Stimulated activated effector memory CD8-positive, alpha-beta T cell treated with anti-CD3 and anti-CD28 coated beads, Interleukin-12 subunit alpha, Interleukin-12 subunit beta, amount 100 ng/mL, for 72 hours (primary cell): ENCODE measurements at places on chromosomes 12 and 14.

DNA sequence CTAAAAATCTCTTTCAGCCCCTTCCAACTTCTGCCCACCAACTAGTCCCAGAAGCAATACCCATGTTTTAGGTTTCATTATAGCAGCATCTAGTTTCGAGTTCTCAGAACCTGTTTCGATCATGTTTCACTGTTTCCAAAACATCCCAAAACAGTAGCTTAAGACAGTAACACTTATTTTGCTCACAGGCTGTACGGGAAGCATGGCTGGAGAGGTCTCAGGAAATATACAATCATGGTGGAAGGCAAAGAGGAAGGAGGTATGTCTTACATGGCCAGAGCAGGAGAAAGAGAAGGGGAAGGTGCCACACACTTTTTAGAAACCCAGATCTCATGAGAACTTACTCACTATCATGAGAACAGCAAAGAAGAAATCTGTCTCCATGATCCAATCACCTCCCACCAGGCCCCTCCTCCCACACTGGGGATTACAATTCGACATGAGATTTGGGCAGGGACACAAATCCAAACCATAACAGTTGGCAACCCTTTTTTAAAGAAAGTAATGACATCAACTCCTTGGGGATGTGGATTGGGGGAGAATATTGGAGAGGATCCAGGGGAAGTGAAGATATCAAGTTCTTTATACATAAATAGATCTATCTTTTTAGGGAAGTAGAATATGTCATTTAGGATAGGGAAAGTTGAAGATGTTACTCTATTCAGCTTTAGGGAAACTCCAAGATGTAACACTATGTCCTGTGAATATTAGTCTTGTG, 269.9 kb upstream of the PLEKHG7 start:
- DNase-seq: no peak

- no peak for DNase-seq
Observed at GRCh38 chr12:47991106-47992061, 12.9 kb downstream of the COL2A1 start.

- no peak for DNase-seq
Observed at GRCh38 chr14:55427439-55427838, 13.0 kb downstream of the TBPL2 start.

DNA sequence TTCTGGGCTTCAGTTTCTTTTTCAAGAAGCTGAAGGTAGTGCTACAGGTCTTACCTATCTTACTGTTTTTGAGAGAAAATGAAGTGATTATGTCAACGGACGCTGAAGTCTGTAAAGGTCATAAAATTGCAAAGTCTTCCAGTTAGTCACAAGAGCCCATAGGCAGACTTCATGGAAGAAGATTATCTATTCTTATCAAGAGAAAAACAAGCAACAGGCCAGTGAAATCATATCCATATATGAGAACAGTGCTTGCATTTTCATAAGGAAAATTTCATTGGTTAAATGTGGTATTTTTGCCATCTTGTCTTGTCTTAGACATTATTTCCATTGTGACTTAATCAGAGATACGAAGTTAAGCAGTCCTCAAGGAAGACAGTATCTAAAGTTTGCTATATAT, 412.7 kb upstream of the SEL1L start:
- DNase-seq: no peak

DNA sequence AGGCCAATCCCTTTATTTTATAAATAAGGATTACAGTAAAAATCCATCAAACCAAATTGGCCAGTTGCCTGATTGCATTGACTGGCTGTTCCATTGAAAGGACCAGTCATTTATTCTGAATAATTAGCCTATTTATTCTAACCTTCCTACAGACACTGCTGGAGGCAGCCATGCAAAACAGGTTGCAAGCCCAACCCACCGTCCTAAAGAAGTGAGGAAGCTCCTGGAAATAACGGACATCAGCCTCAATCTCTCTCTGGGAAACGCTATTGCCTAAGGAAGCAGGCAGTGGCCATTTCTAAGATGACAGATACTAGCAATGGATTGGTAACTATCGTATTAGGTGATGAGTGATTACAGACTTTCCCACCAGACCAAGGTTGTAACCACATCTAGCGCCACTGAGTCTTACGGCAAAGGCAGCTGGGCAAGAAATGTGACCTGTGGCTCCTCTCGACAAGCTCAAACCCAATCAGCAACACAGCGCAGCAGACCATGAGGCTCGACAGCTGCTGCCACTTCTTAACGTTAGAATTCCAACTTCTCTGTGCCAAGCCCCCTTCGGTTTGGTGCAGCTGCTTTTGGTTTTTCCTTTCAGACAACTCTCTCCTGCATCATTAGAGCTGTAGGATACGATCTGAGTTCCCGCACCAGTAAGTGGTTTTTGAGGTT, 134.2 kb downstream of the KCNK10 start:
- DNase-seq: no peak

DNA sequence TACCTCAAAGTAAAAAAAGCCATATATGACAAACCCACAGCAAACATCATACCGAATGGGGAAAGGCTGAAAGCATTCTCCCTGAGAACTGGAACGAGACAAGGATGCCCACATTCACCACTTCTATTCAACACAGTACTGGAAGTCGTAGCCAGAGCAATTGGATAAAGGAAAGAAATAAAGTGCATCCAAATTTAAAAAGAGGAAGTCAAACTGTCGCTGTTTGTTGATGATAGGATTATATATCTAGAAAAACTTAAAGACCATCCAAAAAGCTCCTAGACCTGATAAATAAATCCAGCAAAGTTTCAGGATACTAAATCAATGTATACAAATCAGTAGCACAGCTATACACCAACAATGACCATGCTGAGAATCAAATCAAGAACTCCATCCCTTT, 5.2 kb downstream of the NDUFA12 start:
- no peak for DNase-seq

- DNase-seq: no peak
Observed at GRCh38 chr12:121543786-121544185, 37.0 kb downstream of the KDM2B start.

- no peak for DNase-seq
Observed at GRCh38 chr14:94498215-94498614, 11.1 kb downstream of the SERPINA12 start.

- DNase-seq: no peak
Observed at GRCh38 chr14:60506010-60506409, 2.9 kb upstream of the SIX6 start.

GRCh38 chr14:49953196-49953595, 60.3 kb downstream of the ARF6 start:
- DNase-seq: no peak

DNA sequence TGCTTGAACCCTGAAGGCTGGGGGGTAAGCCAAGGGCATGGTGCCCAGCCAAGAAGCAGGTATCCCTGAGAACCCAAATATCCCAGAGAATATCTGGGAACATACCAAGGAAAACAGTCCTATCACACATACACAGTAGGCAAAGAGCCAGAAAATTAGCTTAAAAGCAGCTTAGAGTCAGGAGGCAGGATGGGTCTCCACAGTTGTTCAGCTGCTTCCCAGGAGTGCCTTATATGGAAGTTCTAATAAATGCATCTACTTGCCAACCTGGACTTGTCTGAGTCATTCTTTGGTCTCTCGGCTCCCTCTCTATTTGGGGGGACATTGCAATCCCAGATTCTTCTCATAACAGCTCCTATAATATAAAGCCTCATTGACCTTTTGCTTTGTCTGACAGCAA, 9.0 kb upstream of the GPR135 start:
- DNase-seq: no peak

DNA sequence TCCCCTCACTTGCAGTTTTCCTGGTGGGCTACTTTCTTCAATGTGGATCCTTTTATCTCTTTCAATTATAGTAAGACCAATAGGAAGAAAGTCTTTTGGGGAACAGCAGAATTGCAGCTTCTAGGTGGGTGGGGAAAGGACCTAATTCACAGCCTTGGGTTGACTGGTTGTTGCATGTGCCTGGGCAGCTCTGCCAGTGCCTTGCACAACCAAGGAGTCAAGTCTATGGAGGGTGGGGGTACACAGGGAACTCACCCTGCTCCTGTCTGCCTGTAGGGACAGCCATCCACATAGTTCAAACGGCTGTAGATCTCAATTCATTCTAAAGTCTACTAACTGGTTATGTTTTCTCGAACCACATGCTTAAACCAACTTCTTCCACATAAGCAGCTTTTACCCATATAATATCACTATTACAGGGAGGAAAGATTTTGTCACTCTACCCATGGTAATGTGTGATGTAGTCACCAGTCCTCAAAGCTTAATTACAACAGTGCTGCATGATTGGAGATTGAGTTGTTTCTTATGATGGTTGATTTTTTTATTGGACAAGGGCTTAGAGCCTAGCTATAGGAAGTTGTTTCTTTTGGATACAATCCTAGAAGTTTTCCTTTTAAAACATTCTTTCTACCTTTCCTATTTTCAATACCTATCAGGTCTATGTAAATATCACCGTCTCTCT, 117.7 kb upstream of the FRMD6 start:
- no peak for DNase-seq

GRCh38 chr12:1328391-1328790, 266.0 kb downstream of the FBXL14 start:
- no peak for DNase-seq

GRCh38 chr12:66633676-66634075, 45.2 kb downstream of the GRIP1 start:
- no peak for DNase-seq

- no peak for DNase-seq
Observed at GRCh38 chr14:54774824-54775223, 127.8 kb downstream of the GCH1 start.

DNA sequence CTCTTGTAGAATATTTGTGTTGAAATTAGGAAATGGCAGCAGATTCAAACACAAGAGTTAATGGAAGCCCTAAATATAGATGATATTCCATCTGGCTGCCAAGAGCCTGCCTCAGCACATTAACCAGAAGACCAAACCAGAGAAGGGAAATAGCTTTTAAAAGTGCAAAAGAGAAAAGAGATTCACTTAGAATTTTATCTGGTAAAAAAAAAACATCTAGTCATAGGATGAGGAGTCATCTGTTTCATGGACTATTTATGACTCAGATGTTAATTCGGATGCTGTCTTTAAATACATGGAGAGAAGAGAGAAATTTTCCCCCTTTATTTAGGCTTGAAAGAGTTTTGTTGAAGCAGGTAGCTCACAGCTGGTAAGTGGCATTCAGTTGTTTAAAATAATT, 201.6 kb upstream of the NUDT4 start:
- no peak for DNase-seq

DNA sequence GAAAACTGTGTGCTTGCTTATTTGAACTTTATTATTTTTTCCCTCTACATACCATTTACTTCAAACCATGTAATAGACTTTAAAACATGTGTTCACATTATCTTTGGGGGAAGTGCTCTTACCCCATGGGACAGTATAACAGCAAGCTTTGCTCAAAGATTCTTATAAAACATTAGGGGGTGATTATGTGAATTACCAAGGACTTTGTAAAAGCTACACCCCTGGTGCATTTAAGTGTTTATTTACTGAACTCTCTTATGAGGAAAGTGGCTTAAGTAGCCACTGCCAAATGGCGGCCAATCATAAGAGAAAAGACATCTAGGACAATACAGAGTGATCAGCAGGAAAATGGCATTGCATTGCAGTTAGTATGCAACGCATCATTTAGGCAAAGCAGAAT, 70.3 kb downstream of the CAPZA3 start:
- DNase-seq: no peak

GRCh38 chr14:103033681-103034096, 23.7 kb downstream of the CDC42BPB start:
- no peak for DNase-seq

DNA sequence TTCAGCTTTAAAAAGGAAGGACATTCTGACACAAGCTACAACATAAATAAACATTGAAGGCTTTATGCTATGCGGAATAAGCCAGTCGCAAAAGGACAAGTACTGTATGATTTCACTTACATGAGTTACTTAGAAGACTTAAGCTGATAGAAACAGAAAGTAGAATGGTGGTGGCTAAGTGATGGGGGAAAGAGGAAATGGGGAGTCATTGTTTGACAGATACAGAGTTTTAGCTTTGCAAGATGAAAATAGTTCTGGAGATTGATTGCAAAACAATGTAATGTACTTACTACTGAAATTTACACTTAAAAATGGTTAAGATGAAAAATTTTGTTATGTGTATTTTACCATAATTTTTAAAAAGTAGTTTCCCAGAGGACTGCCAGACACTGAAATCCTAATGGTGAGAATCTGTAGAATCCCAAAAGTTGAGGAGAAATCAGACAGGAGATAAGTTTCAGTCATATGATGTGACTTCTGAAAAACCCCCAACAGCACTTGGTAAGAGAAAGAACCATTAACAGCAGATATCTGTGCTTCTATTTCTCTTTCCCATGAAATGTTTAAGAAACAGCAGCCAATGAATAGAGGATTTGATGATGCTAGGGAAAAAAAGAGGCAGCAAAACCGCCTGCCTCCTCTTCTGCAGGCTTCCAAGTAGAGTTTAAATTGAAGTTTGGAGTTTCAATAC, 16.6 kb upstream of the CLEC2A start:
- DNase-seq: no peak

GRCh38 chr12:2075508-2076195, 22.9 kb downstream of the CACNA1C start:
- DNase-seq: no peak

DNA sequence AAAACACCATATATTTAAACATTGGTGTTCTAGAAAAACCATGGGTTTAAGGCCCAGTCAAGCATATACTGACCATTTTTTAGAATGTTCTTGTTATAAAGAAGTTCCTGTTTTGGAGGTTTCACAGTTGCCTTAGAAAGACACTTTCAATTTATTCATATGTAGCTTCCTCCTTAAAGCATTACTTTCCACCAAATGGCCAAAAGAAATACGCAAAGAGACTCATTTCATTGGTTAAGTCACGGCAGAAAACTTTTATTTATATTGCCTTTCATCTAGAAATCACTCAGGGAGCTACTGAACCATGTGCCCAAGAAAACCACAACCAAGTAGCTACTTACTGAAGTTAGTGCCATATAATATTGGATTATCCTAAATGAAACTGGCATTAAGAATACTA, 40.0 kb downstream of the MYBPC1 start:
- DNase-seq: no peak

DNA sequence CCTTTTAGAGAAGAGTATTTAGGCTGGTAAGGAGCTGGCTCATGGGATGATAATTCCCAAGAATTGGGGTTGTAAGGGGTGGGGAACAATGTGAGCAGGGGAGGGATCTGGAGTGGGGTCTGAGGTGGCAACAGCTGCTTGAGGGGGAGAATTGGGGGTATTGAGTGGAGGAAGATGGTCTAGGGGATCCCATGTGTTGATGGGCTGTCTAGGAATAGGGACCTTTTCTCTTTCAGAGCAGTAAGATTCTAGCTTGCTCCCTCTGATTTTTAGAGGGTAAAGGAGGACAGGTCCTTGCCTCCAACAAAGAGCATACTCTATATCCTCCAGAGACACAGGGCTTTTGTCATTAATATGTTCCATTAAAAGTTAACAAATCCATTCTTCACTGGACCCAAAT, 22.4 kb downstream of the CLEC2A start:
- no peak for DNase-seq

- DNase-seq: no peak
Observed at GRCh38 chr12:110361216-110361615, 42.3 kb downstream of the ANAPC7 start.

- DNase-seq: no peak
Observed at GRCh38 chr12:116266631-116267349, 10.7 kb downstream of the MED13L start.

- DNase-seq: no peak
Observed at GRCh38 chr12:48029491-48030172, 25.4 kb upstream of the COL2A1 start.
